ENCODE measurements at places on chromosomes 1 and 21.

GRCh38 chr1:209720326-209720725, 15.7 kb downstream of the HSD11B1 start:
- DNase-seq = no peak

- DNase-seq = no peak
Measured at GRCh38 chr1:171983584-171983983, 142.3 kb downstream of the DNM3 start.

- no peak for DNase-seq
Measured at GRCh38 chr1:243980471-243980870, 70.6 kb upstream of the ZBTB18 start.

DNA sequence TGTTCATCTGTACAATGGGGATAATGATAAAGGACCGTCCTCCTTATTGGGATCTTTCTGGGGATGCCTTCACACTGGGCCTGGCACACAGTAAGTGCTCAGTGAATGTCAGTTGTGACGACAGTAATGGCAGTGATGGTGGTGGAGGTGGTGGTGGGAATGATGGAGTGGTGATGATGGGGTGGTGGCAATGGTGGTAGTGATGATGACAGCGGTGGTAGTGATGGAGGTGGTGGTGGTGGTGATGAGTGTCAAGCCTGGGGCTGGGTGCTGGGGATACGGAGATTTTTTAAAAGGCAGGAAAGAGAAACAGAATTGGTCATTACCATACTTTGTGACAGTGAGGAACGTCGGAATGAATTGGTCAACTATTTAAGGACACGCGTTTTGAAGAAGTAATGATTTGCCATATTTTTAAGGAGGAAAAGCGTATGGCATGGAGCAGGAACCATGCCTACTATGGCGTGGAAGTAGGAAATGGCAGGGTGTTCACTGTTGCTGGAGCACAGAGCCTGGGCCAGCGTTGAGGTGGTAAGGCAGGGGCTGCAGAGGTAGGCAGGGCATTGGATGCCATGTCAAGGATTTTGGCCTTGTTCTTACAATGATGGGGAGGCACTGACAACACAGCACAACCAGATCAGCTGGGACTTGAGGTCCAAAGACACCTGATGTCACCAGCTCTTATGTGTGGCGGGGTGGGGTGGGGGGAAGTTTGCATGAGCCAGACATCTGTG, 128.7 kb downstream of the ACTL8 start:
- no peak for DNase-seq

DNA sequence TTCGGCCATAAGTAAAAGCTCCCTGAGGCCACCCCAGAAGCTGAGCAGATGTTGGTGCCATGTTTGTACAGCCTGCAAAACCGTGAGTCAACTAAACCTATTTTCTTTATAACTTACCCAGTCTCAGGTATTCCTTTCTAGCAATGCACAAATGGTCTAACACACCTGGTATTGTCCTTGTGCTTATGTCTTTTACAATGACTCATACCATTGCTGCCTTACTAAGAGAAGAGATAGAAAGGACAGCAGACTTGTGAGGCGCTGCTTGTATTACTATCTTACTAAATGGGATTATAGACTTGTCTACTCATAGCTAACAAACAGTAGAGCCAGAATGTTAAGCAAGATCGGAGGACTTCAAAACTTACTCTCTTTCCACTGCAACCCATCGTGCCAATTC, 18.5 kb upstream of the CYYR1 start:
- no peak for DNase-seq
